ENCODE measurements at places on chromosomes 6 and 20.
A peak's percentile ranks its signal among the peaks of the same experiment; 100 is the strongest.

DNA sequence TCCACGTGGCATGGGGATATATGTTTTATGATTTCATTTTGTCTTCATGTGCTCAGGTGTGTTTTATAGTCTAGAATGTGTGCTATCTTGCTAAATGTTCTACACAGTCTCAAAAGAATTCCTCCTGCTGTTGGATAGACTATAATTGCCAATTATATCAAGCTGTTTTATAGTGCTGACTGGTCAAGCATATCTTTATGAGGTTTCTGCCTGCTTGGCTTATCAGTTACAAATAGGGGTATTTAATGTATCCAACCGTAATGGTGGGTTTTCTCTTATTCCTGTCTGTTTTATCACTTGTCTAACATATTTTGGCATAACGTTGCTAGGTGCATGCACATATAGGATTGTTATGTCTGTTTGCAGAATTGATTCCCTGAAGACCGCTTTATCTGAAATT lies 201.3 kb downstream of the EYS start:
- no peak for DNase-seq

DNA sequence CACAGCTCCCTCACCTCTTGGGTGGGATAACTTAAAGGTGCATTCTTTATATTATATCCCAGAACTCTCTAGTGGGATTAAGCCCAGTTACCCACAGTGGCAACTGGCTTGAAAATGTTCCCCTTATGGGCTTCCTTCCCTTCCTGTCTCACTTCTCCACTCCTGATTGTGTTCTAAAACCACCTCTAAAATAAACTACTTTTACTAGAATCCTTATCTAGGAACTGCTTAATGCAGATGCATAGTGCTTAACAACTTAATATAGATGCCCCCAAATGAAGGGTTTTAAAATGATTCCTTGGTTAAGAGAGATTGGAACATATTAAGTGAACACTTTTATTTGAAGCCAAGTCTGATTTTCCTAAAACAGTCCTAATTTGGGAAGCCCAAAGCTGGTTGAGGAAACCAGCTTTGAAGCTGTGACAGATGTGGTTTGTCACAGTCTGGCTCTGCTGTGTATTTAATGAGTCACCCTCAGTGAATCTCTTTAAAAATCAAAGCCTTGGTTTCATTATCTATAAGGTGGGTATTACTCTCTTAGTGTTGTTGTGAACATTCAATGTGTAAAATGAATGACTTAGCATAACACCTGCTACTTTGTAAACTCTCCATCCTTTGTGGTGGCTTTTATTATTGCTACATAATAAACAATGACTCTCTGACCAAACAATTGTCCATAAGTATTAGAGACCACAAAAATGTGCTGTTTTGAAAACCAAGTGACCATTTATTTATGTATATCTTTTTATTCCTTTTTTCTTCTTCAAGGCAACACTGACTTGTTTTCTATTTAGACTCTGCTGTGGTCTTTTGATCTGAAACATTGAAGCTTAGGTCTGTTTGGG lies 24.4 kb downstream of the PLCB1 start:
- DNase-seq: no peak

DNA sequence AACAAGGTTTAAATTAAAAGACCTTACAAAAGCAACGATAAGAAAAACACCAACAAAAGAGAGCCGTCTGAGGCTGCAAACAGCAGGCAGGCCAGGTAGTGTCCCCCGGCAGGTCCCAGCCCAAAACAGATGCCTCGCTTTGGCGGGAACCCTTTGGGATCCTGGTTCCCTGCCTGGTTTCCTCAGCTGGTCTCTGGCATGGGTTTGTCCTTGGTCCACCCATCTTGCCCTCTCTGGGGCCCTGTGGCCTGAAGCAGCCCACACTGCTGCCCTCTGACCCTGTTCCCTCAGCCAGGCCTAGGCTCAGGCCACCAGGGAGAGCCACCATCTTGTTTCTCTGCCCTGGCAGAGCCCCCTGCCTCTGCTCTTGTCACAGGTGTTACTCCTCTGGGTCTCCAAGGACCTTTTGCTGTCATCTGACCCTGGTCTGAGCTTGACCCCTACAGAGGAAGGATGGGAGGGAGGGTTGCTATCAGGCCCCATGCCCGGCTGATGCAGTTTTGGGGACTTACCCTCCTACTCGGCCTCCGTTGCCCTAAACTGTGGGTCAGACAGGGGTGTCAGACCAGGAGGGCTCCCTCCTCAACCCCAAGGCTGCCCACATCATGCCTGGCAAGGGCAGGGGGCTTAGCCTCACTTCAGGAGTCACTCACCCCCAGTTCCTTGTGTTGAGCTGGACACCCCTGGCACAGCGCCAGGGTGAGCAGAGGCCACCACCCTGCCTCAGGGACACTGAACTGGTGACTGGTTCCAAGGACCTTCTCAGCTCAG lies 30.6 kb upstream of the GRM4 start:
- peak; percentile 23 for DNase-seq

- DNase-seq: peak; percentile 74
Observed at GRCh38 chr6:20402342-20403069, 827 bp downstream of the E2F3 start.

DNA sequence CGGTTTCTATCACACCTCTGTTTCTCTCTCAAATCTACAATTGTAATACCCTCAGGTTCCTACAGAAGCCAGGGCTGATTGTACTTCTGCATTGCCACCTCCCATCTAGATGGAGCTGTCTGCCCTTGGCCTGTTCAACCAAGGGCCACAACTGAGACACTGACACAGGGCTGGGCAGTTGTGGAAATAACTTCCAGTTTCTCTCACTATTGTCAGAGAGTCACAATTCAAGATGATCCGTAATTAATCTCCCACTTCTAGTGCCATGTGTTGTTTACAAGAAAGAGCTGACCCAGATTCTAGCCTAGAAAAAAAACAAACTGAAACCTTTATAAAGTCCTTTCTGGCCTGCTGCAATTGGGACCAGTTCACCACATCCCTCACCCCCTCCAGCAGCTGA lies 22.2 kb downstream of the RCAN2 start:
- no peak for DNase-seq
